ENCODE measurements at places on chromosomes 16 and 17.

DNA sequence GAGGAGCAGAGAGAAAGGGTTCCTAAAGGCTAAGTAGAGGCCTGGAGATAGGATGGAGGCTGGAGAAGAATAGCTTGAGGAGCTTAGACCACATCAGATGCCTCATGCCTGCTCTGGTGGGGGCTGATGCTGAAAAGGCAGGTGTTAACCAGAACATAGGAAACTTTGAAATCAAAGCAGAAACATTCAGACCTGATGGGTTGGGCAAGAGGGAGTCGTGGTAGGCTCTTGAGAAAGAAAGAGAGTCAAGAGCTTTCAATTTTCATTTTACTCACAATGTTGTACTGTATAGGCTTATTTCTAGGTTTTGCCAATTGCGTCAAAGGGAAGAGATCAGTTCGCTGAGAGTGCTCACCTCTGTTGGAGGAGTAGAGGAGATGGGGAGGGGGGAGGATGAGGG lies 406.6 kb upstream of the SALL1 start:
- DNase-seq: peak; percentile 3

DNA sequence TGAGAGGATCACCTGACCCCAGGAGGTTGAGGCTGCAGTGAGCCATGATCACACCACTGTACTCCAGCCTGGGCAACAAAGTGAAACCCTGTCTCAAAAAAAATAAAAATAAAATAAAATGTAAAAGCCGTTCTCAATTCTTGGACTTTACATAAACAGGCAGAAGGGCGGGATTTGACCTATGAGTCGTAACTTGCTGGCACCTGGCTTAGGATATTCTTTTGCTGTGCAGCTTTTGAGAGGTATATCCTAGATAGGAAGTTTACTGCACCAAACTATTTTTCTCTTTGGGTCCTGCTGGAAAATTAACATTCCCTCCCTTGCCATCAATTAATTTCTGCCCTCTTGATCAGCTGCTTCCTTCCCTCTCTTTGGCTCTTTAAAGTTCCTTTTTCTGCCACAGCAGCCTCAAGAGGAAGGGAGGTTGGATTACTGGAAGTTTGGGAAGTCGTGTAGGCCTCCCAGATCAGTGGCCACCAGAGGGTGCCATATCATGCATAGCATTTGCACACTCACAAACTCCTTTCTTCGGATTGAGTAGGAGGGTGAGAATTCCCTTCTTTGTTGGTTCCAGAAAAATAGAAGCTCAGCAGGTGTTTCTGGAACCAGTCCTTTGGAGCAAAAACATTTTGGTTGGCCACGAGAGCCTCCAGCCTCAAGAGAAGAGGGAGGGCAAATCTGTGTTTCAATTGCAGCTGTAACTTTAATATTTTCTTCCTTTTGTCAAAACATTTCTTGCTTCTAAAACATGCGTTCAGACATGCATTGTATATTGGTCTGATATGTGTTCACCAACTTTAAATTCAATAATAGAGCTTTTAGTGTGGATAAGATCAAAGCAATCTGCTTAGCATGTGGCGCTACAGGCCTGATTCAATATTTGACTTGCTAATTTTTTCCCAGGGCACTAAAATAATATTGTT lies 147.3 kb downstream of the CCDC182 start:
- DNase-seq: no peak

GRCh38 chr16:66487580-66488275 lies 60.6 kb downstream of the BEAN1 start:
- no peak for DNase-seq

DNA sequence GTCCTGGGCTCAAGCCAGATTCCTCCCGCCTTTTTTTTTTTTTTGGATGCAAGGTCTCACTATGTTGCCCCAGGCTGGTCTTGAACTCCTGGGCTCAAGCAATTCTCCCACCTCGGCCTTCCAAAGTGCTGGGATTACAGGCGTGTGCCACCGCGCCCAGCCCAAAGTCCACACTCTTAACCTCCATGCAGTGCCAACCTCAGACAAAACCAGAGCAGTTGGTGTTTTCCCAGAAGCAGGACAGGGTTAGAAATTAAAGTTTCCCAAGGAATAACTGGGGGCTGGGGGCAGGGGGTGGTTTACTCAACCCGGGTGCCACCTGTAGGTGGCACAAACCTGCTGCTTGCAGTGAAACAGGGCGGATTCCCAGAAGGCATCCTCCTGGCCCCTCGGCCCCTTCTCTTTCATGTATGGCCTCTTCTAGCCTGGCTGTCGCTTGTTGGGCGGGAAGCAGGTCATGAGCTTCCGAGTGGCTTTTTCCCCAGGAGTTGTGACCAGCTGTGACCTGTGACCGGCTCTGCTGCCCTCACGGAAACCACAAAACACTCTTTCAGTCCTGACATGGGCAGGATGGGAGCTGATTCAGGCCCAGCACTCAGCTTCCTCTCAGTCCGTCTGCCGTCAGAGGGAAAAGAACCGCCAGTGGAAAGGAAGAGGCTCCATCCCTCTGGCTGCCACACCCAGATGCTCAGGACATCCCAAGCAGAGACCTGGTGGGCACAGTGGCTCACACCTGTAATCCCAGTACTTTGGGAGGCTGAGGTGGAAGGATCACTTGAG lies 25.6 kb upstream of the USP7 start:
- DNase-seq: no peak

DNA sequence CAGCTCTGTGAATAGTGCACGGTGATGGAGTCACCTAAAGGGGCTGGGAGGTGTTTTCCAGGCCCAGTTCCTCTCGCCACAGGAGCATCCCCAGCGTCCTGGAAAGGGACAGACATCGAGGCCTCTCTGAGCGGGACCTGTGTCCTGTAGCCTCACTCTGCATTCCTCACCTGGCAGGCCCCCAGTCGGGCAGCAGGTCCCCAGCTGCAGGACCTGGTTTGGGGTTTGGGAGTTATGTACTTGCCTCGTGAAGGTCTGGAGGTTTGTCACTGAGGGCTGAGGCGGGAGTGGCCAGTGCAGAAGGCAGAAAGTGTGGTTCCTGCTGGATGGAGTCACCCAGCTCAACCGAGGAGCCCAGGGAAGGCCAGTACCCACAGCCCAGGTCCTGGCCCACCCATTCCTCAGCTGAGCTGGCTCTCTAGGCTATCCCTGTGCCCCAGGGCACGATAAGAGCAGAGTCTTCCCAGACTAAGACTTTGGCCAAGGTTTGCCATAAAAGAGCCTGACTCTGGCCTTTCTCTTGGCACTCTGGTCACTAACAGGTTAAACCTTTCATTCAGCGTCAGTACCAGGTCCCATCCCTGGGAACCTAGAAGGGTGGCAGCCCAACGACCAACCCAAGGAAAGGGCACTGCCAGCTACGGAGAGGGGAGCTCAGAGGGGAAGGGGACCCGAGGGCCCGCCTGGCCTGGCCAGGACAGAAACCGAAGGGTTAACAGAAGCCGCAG lies 24.4 kb downstream of the TBX4 start:
- no peak for DNase-seq

GRCh38 chr17:37671824-37672547 lies 28.7 kb upstream of the DDX52 start:
- DNase-seq: no peak

Data from T-helper 1 cell (primary cell).